ENCODE measurements at places on chromosomes 11 and 22.

DNA sequence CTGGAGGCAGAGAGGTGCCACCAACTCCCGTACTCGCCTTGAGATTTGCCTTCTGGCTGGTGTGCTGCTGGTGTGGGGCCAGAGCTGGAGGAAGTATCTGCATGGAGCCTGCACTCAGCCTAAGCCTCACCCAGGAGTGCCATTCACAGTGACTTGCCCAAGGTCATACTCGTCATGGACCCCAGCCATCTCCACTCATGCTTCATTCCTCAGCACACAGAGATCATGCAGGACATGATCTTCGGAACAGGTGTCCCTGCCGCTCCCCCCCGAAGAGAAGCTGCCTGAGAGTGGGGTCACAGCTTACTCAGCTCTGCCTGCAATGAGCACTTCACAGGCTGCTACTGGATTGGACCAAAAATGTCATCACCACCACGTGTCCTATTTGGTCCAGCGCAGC lies 49.0 kb downstream of the PC start:
- DNase-seq = no peak

DNA sequence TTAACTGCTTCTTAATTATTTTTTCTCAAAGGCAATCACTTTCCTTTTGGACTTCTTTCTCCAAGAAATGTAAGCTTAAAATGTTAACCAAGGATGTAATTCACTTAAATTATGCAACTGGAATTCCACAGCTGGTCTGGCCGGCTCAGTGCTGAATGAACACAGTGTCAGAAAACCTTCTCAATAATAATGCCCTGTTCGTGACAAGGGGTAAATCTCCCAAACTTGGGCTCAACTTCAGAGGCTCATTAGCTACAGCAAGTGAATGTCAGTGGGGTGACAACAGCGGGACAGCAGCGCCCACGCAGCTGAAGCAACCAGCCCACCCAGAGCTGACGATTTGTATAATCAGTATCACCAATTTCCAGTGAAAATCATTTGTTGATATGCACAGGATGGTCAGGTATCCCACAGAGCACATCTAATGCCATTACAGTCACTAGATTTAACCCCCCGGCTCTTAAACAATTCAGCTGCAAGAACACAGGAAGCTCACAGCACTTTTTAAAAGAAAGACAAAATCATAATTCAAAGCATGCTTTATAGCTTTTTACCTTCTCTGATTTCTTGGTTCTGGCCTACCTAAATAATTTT lies 704.8 kb downstream of the DLG2 start:
- no peak for DNase-seq

DNA sequence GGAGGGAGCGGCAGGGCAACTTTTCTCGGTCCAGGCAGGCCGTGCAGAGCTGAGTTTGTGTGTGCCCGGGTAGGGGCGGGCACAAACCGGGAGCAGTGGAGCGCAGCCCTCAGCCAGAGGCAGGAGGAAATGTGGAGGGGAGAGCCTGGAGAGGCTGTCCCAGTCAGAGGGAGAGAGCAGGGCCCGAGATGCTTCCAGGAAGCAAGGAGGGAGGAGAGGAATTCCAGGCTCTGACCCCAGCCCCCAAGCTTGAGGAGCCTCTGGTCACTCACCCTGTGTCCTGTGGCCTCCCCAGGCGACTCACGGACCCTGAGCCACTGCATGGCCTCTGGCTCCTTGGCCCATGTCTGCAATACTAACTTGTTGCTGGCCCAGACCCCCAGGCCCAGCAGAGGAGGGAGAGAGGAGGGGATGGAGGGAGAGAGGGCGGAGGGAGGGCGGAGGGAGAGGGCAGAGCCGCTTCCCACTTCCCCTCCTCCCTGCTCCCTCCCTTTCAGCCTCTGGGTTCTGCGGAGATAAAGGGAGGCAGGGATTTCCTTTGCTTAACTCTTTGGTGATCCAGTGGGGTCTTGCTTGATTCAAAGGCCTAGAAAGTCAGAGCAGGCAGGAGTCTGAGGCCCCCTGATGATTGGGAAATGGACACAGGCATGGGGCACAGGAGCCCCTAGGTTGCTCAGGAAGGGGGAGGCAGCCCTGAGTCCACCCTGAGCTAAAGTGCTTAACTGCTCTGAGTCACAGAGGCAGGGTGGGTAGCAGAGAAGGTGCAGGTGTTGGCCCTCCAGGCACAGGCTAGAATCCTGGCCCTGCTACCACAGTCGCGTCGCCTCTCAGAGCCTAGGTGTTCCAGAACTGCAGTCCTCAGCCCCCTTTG lies at the start of gene C1QTNF6:
Gene C1QTNF6, minus strand, starts transcription at position 357 of the 871 bp plus-strand sequence. Its CDS starts 34 bp downstream, at position 323.
- DNase-seq = no peak

GRCh38 chr22:23915290-23915689 lies 21.1 kb downstream of the MIF start:
- no peak for DNase-seq

GRCh38 chr11:94844031-94844430 lies 75.9 kb downstream of the AMOTL1 start:
- no peak for DNase-seq

GRCh38 chr11:19650467-19650866 lies 62.2 kb upstream of the NAV2 start:
- DNase-seq = no peak

DNA sequence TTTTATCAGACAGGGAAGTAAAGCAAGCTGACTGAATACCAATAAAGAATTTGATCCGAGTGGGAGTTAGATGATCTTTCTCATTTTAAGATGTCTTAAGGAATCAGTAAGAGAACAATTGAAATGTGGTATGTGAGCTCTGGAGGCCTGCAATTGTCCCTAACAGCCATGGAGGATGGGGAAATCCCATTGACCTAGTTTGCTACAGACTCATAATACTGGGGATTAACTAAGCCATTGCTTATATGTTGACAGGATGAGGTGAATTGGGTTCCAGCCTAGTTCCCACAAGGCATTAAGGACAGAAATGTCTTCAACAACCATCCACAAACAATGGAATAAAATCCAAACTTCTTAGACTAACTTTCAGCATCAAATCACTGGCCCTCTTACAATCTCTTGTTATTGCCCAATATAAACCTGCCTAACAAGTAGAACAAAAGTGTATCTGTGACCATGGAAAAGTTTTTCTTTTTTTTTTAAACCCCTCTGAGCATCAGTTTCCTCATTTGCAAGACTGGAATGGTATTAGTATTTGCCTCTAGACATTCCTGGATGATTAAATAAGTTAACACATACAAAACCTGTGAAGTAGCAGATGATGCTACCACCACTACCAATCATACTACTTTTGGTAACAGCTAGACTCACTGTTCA lies 773.2 kb downstream of the DLG2 start:
- DNase-seq = no peak

- DNase-seq = no peak
Observed at GRCh38 chr11:43575913-43576310, 104.6 kb upstream of the HSD17B12 start.

- DNase-seq = no peak
Observed at GRCh38 chr11:16809886-16810668, 71.6 kb downstream of the C11orf58 start.

Measured in HuH-7.5 (cell line).